ENCODE measurements at places on chromosomes 1 and 21.

GRCh38 chr1:206029484-206029883 is 5.8 kb upstream of the CTSE start:
- DNase-seq, result no peak

DNA sequence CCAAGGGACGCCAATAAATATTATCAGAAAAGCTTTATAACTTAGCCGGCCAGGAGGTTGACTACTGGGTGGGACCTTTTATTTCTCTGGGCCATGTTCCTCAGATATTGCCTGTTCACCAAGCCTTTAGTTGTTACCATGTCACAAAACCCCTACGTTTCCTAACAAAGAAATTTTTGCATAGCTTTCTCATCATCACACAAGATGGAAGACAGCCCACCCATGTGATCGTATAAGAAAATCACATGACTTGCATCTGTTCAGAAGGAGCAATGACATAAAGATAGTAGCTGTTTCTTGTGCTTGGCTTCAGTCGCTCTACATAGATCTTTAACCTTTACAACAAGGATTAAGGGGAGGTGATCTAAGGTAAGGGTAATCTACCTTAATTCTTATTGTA is 88.9 kb upstream of the NGF start:
- DNase-seq, result peak; percentile 29

GRCh38 chr1:90143591-90143990 is 148.7 kb downstream of the ZNF326 start:
- DNase-seq, result no peak

GRCh38 chr1:171917331-171917730 is 76.0 kb downstream of the DNM3 start:
- no peak for DNase-seq

GRCh38 chr1:24324903-24325302 is 5.7 kb downstream of the GRHL3 start:
- no peak for DNase-seq

GRCh38 chr1:230208619-230209261 is 141.7 kb downstream of the GALNT2 start:
- no peak for DNase-seq

- DNase-seq, result no peak
Measured at GRCh38 chr1:117606649-117607430, 992 bp downstream of the TENT5C start.

DNA sequence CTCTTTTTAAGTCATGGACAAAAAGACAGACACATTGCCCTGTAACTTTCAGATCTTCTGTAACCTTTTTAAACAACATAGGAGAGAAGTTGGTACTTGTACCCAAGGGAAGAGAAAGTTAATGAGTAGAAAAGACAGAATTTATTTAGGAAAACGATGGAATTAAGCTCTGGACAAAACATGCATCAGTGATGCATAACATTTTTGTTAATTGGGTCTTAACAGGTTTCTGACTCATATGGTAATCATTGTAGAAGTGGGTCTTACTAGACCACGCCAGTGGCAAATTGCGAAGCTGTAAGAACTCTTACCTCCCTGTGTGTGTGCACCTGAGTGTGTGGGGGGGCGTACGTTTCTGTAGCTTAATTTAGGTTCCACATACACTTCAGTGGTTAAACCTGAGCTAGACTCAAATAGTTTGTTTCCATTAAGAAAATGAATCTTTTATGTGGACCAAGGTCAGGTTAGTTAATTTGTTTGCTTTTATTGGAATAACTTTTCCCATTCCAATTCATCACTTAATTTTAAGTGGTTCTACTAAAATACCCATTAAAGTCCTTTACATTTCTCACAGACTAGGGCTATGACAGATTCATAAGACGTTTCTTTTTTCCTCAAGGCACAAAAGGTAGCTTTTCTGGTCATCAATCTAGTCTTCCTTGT is 48.1 kb downstream of the NFIA start:
- DNase-seq, result no peak

DNA sequence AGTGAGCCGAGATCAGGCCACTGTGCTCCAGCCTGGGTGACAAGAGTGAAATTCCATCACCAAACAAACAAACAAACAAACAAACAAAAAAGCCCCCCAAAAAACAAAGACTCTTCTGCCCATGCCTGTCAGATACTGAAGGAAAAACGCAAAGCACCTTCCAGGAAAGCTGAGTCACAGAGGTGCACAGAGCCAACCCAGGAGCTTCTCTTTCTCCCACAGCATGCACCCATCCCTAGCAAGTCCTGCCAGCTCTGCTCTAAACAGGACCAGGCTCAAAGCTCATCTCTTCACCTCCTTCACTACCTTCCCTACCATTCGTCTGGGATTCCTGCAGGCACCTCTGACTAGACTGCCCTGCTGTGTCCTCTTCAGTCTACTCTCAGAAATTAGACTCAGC is 46.5 kb downstream of the ETS2 start:
- peak; percentile 19 for DNase-seq

DNA sequence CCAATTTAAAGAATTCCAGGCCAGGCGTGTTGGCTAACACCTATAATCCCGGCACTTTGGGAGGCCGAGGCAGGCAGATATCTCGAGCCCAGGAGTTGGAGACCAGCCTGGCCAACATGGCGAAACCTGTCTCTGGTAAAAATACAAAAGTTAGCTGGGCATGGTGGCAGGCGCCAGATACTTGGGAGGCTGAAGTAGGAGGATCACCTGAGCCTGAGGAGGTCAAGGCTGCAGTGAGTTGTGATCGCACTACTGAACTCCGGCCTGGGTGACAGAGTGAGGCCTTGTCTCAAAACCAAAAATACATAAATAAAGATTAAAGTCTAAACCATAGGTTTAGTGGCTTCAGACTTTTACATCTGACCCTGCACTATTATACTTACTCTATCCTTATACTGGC is 32.4 kb downstream of the BTG3 start:
- no peak for DNase-seq

GRCh38 chr1:99358770-99359169 is 94.5 kb downstream of the PLPPR4 start:
- no peak for DNase-seq

GRCh38 chr1:150582371-150582770 is 3.0 kb upstream of the MCL1 start:
- no peak for DNase-seq

GRCh38 chr1:15966081-15966955 is 9.6 kb downstream of the ZBTB17 start:
- DNase-seq, result no peak

DNA sequence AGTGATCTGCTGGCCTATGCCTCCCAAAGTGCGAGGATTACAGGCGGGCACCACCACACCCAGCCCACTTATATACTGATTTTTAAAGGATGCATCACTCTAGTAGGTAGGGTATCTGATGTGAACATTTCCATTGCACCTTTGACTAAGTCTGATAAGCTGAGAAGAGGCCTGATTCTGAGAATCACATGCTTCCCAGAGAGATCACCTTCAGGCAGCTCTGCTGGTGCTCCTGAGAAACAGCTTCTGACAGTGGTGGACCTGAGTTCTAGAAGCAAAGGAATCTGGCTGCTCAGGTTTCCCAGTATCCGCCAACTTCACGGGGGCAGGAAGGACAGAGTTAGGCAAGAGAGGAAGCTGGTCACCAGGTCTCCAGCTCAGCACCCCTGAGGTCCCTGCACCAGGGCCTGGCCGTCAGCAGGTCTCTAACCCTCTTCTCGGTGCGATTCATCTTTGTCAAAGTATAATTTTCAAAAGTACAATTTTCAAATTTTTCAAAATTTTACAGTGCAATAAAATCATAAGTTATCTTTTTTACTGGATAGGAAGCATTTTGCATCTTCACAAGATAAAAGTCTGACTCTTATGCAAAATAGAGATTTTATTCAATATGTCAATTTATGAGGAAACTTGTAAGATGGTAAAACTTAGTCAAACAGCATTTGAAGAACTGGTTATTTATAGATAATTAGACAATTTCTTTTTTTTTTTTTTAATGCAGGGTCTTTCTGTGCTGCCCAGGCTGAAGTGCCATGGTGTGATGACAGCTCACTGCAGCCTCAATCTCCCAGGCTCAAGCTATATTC is 25.8 kb upstream of the MPZL1 start:
- no peak for DNase-seq

GRCh38 chr1:233114860-233115259 is 164.4 kb downstream of the NTPCR start:
- no peak for DNase-seq

GRCh38 chr1:62198069-62198780 is 3.6 kb downstream of the L1TD1 start:
- DNase-seq, result no peak
